ENCODE measurements at places on chromosomes 6 and 20.

GRCh38 chr20:44765701-44766347, 20.2 kb downstream of the KCNK15 start:
- DNase-seq: no peak

DNA sequence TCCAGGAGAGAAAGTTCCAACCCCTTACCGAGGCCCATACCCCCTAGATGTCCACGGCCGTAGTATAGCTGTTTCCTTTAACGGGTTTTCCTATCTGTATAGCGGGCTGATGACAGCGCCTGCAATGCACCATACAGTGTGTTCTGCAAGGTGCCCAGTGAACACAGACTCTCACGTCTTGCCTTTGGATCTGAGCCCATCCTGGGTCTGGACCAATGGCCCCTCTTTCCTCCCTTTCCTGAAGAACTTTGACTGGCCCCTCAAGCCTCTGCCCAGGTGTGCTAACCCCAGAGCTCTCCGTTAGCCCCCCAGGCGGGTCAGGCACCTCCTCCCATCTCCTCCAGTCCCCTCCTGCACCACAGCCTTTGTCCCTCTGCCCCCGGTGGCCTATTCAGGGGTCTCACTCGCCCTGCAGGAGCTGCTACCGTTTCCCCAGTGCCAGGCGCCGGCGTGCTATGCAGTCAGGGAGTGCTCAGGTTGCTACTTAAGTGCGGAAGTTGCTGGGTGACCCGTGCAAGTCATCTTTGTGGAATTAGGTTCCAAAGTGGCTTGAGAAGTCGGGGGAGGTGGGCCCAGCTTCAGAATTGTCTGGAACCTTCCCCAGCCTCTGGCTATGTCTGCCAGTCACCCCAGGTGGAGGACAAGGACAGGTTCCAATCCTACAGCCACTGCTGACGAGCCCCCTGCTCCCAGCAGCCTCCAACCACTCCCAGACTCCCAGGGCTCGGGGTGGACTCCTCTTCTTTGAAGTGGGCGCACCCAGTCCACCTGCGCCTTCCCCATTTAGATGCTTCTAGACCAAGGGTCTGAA, 35.0 kb upstream of the ZBP1 start:
- DNase-seq: no peak

- DNase-seq: peak; percentile 74
These were observed 15.7 kb downstream of the ATP9A start for GRCh38 chr20:51752343-51752951.

DNA sequence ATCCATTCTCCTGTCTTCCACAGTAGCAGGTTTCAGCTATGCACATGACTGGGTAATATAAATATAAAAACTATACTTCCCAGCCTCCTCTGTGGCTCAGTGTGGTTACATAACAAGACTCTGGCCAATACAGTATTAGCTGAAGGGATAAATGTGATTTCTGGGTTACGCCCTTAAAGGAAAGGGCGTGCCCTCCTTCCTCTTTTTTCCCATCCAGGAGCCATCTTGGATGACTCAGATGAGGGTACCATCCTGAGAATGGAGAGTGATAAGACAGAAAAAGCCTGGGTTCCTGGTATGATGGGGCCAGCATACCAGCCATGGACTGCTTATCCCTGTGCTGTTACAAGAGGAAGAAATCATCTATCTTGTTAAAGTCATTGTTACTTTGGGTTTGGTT, 123.3 kb downstream of the NFATC2 start:
- DNase-seq: no peak

GRCh38 chr6:66435321-66435720, 728.3 kb upstream of the EYS start:
- DNase-seq: no peak

- DNase-seq: no peak
These were observed 145.7 kb downstream of the BMP5 start for GRCh38 chr6:55729665-55730064.

DNA sequence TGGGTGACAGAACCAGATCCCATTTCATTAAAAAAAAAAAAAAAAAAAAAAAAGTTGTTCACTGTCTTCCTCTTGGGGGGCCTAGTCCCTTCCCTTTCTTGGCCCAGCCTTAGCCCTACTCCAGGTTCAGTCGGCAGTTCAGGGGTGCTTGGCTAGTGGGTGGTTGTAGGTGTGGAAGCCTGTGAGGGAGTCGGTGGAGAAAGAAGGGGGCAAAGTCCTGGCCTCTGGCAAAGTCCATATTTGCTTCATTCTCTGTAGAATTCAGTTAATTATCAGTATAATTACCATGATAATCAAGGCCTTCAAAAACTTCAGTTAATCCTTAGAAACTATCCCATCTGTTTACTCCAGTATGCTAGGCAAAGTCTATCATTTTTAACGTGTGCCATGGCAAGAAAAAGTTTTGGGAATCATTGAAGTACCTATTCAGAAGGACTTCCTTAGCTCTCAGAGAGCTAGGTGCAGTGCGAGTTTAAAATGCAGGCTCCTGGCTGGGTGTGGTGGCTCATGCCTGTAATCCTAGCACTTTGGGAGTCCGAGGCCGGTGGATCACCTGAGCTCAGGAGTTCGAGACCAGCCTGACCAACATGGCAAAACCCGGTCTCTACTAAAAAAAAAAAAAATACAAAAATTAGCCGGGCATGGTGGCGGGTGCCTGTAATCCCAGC, 205.7 kb upstream of the ARG1 start:
- no peak for DNase-seq

GRCh38 chr20:52256454-52256853, 64.9 kb upstream of the ZFP64 start:
- no peak for DNase-seq

DNA sequence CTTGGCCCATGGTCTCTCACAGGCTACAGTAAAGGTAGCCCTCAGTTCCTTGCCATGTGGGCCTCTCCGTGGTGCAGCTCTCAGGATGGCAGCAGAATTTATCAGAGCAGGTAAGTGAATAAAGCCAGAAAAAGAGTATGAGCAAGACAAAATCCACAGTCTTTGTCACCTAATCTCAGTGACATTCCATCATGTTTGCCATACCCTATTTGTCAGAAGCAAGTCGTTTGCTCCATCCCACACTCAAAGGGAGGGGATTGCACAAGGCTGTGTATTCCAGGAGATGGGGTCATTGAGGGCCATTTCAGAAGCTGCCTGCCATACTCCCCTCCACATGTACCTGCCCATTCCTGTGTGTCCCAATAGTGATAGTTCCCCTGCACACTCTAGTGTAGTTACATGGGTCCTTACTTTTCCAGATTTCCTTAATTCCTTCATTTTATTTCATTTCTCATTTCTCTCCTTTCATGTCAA, 24.2 kb downstream of the ISM1 start:
- DNase-seq: no peak

DNA sequence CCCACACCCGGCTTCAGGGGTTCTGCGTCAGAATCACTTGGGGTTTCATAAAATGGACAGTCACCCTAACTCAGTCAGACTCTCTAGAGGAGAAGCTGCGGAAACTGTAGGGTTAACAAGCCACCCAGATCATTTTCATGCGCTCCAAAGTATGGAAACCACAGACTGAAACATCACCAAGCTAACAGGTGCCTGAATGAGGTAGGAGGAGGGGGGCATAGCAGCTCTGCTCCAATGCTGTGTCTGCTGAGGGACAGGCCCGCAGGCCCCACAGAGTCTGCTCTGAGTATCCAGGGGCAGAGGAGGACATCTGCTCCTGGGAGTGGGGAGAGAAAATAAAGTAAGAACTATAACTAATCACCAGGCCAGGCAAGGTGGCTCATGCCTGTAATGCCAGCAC, 97.1 kb upstream of the AKAP12 start:
- no peak for DNase-seq

- DNase-seq: no peak
These were observed 12.8 kb upstream of the MDFI start for GRCh38 chr6:41625442-41625841.

DNA sequence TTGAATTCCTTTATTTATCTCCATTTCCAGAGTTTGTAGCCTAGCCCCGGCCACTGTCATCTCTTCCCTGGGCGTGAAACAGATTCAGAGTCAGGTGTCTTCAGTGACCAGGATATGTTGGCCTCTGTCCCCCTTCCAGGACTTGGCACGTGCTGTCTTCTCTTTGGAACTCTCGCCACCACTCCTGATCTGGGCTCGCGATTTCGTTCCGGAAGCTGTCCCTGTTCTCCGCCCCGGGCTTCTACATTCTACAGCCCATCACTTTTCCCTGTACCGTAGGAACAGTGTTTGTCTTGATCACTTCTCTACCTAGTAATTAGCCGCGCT, 739 bp downstream of the GSS start:
- DNase-seq: peak; percentile 44

DNA sequence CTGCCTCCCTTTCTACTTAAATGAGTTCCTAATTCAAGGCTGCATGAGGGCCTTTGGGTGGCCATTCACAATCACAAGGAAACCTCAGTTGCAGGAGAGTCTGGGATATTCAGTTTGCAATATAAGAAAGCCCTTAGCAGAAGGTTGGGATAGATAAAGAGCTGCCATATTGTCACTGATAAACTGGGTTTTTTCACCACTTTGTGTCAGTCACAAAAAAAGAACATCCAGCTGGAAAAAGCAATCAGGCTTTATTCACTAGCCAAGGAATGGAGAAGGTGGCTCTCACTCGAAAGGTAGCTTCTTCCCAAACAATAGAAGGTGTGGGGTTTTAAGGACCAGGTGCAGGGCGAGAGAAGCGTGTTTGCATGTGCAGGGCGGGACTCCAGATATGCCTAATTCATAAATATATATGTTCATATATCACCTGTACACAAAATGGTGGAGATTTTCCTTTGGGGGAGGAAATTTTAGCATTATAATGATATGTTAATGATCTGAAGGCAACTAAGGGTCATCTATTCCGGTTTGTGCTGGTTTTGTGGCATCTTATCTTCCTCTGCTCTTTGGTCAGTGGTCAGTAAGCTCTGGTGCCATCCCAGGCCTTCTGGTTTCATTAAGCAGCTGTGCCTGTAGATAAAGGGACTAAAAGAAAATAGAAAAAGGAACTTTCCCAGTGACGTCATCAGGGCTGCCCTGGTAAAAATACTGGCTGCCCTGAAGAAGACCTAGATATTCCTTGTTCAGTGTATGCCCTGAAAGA, 97.1 kb upstream of the IYD start:
- DNase-seq: no peak

DNA sequence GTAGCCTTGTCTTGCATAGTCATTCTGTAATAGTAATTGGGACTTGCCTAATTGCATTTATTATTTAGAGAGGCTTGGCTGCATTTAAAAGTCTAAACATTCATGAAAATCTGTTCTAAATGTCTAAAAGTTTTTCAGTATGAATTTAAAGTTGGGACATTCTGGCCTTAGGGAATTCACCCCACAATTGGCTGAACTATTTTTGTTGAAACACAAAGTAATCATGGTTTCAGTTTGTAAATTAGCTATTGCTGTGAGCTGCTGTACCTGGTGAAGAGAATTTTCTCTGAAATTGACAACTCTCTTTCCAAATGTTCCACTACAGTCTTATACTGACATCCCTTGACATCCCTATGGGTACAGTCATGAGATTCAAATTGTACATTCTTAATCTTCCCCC, 253.0 kb downstream of the FARS2 start:
- DNase-seq: no peak

GRCh38 chr6:26196846-26197635, 109.8 kb downstream of the HFE start:
- DNase-seq: peak; percentile 91

DNA sequence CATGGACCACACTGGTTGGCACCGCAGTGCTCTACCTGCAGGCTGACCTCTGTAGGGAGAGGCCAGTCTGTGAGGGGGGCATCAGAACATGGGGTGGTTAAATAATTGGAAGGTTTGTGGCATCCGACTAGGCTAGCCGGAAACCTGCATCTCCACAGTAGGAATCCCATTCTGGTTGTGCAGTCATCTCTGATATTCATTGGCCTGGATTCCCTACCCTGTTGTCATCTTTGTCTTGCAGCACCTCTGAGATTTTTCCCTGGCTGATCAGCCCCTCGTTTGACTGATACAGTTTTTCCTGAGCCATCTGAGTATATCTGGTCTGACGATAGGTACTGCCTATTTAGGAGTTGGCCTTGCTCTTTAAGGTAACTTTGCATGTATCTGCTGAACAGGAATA, 259.4 kb downstream of the TMEM242 start:
- DNase-seq: no peak

GRCh38 chr20:5658912-5659345, 91.3 kb upstream of the SHLD1 start:
- DNase-seq: peak; percentile 93

GRCh38 chr6:84842525-84843166, 78.2 kb upstream of the TBX18 start:
- no peak for DNase-seq

DNA sequence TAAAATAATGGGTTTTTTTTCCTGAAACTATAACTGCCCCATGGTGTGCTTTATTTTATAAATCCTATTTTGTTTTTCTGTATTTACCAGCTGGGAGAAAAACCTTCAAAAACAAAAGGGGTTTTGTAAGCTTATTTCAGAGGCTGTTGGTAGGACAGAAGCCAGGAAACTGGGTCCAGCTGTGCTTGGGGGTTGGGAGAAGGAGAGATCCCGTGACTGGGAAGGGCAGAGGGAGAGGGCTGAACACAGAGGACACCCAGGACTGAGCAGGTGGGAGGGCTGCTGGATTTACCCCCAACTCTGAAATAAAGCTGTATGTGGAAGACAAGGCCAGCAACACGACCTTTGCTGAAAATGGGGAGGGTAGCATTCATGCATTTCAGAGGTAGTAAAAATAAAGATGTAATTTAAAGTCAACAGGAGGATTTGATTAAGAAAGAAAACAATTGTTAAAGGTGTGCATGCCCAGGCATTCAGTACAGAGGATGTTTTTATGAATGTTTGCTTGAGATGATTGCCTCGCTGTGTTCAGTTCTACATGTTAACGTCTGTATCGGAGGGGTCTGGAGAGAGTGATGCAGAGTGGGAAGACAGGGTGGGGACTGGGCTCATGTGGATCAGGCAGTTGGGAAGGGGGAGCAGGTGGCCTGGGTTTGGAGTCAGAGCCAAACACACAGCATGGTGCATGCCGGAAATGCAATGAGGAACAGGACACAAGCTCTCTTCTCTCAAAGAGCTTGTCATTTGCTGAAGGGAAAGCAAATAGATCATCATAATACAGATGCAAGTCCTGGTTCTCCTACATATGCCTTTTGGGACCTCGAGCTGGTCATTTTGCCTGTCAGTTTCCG, 21.4 kb downstream of the ARFGEF3 start:
- DNase-seq: no peak

DNA sequence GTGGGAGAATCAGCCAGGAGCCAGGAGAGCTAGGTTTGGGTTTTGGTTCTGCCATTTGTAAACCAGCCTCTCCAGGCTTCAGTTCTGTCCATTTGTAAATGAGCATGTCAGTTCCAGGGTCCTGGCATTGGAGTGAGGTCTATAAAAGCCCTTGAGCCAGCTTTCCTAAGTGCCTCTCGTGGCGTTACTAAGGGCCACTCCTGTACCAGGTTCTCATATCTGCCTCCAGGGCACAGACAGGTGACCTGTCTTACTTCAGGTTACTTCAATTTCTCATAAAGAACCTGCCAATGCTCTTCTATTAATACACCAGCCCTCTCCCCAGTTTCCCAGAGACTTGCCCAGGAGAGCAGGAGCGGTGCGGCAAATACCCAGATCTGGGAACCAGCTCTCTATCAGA, 101.9 kb downstream of the VEGFA start:
- no peak for DNase-seq

- DNase-seq: no peak
These were observed 47.8 kb downstream of the MYH7B start for GRCh38 chr20:35003211-35004031.
